ENCODE measurements at places on chromosomes 1 and 21.

- no peak for DNase-seq
These were observed 1.9 kb downstream of the CTSE start for GRCh38 chr1:206021626-206022365.

GRCh38 chr1:31243501-31244286, 4.0 kb upstream of the NKAIN1 start:
- no peak for DNase-seq

GRCh38 chr1:12696658-12697057, 19.3 kb upstream of the AADACL3 start:
- DNase-seq, result no peak

- no peak for DNase-seq
These were observed 237.3 kb upstream of the POU3F1 start for GRCh38 chr1:38283696-38284470.

DNA sequence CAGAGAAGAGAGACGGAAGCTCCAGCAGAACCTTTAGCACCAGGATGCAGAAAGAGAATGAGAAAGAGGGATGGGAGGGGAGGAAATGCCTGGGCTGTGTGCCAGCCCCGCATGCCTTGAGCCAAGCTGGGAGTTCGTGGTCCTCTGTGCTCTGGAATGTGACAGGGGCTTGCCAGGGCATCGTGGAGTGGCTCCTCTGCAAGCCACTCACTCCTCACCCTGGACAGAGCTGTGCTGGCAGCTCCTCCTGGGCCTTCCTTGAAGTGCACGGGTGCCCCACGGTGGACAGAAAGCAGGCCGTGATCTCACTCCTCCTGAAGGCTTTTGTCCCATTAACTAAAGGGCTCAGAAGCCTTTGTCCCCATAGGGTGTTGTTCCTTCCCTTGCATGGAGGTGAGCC, 34.8 kb upstream of the PRELP start:
- peak; percentile 85 for DNase-seq

DNA sequence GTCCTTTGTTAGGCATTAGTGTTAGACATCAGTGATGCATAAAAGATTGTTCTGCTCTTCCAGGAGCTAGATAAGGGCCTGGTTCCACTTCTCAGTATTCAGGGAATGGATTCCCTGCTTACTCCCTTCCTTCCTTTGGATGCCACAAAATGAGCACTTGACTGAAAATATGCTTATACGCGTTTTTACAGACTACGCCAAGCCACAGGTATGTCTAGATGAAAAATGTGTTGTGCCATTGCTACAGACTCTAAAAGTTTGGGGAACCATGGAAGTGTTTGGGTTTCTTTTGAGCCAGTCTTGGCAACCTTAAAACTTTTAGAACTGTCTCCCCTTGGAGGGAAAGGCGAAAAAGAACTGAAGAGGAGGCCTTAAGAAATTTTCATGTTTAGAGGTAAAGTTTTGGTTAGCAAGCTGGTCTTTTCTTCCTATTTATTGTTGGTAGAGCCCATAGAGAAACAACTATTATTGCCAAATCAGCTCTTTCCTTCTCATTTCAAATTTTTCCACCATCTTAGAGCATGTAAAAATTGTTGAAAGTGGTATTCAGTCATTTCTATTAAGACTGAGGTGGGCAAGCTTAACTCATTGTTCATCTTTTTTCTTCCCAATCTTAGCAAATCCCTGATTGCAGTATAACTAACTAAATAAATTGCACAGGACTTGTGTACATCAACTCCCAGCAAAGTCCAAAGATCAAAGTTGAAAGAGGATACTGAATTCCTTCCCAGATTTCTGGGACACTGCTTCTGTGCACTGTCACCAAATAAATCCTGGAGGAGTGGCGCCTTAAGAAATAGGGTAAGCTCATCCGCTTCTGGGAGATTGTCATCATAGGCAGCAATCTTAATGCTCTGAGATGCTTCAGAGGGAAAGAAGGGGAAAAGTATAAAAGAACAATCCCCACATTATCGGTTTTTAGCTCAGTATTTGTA, 18.9 kb downstream of the FGGY start:
- DNase-seq, result no peak

DNA sequence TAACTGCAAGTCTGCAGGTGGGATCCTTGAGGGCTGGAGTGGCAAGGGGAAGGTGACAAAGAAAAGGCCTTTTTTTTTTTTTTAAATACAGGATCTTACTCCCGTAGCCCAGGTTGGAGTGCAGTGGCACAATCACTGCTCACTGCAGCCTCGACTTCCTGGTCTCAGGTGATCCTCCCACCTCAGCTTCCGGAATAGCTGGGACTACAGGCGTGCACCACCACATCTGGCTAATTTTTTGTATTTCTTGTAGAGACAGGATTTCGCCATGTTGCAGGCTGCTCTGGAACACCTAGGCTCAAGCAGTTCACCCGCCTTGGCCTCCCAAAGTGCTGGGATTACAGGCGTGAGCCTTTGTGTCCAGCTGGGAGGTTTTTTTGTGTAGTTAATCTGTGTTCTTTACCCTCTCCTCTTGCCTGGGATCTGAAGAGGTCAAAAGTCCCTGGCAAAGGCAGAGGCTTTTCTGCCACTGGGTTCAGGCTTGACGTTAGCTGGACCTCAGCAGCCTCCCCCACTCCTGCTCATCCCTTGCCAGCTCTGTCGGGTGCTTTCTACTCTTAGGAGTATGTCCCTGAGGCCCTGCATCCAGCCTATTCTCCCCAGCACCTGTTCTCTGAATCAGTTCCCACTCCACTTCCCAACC, 5.2 kb downstream of the IL6R start:
- no peak for DNase-seq

DNA sequence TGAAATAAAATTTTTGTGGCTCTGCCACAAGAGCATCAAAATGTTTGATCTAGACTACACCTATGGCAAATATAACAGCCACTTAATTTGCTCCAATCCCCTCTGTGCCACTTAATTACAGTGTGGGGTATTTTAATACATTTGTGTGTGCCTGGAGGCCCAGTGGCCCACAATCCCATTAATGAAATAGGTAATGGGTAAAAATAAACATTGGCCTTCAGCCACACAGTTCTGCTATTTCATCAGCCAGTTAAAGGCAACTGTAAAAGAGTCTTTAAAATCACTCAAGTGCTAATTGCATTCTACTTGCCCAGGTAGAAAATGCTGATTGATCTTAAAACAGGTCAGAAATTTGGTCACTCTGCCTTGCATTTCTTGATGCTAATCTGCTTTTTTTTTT, 151.6 kb upstream of the UBE2U start:
- DNase-seq, result no peak

GRCh38 chr1:79693441-79694114, 687.0 kb upstream of the ADGRL4 start:
- no peak for DNase-seq

DNA sequence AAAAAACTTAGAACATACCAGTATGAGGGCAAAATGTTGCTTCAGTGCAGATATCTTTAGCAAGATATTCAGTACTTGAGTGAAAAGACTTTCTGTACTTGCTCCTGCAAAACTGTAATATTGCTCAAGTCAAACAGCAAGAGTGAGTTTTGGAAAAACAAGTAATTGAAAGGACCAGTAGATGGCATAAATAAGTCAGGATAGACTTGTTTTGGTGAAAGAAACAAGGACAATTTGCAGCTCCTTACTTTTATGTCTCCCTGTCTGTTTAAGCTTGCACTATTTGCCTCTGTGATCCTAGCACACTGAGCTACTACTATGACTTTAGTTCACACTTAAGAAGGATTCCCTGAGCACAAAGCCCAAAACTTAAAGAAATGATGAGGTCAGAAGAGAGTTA, 39.1 kb downstream of the IFI44 start:
- DNase-seq, result no peak

DNA sequence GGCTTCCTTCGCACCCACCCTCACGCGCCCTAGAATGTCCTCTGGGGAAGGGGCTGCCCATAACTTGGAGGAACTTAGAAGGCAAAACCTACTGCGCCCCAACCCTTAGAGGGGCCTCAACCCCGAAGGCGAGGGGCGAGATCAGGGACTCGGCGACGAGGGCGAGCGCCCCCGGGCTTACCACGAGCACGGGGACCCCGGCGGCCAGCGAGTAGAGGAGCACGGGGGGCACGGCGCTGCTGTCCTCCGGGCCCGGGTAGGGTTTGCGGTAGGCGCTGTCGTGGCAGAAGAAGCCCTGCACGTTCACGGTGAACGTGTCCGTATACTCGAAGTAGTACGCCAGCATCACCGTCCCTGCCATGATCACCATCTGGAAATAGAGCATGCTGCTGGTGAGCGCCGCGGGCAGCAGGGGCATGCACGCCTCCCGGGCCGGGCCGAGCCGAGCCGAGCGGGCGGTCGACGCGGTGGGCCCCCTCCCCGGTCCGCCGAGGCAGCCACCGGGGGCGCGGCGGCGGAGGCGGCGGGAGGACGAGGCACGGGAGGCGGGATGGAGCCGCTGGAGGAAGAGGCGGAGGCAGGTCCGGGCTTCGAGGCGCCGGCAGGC, 304 bp downstream of the PLPPR5 start:
- peak; percentile 23 for DNase-seq

DNA sequence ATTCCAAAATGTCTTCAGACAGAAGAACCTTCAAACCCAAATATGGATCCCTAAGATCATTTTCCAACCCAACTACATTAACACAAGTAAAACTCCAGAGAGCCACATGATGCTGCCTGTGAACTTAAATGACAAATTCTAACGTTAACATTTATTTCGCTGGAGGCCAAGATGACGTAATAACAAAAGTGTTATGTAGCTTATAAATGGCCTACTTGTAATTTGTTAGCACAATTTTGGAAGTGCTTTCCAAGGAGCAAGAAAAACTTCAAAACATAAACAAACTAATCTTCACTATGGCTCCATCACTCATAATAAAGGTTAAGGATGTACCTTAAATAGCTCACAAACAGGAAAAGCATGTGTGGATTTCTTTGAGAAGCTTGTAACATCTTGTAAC, 126.7 kb downstream of the HLCS start:
- no peak for DNase-seq
